ENCODE measurements at places on chromosomes 7 and 10.

- no peak for DNase-seq
These were observed 122.3 kb upstream of the GALNT17 start for GRCh38 chr7:71009636-71010035.

DNA sequence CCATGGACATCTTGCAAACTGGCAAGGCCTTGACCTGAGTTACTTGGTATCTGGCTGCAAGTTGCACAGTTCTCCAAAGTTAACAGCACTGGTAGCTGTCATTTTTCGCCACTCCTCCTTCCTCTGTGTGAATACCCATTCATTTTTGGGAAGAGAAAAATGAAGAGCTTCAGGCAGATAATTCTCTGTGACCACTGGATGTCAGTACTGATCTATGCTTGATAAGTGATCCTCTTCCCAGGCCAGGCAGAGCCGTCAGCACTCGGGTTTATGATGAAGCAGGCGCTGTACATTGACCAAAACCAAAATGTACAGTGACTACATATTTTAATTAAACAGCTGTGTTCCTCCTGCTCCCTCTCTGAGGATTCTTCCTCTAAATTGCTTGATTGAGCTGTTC, 55.9 kb upstream of the PDZD8 start:
- DNase-seq, result no peak

DNA sequence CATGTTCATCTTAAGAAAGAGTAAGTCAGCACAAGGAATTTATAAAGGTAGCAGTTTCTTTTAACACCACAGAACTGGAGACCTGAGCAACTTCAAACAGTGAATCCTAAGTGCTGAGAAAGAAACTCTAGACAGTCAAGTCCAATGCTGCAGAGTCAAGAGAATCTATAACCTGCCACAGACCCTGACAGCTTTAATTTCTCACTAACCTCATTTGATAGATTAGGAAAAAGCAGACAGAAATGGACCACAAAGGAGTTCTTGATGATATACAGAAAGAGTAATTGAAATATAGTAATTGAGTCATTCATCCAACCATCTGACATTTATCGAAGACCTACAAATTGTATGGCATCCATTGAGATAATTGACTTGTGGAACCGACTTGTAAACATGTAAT, 847.0 kb downstream of the SORCS1 start:
- no peak for DNase-seq

DNA sequence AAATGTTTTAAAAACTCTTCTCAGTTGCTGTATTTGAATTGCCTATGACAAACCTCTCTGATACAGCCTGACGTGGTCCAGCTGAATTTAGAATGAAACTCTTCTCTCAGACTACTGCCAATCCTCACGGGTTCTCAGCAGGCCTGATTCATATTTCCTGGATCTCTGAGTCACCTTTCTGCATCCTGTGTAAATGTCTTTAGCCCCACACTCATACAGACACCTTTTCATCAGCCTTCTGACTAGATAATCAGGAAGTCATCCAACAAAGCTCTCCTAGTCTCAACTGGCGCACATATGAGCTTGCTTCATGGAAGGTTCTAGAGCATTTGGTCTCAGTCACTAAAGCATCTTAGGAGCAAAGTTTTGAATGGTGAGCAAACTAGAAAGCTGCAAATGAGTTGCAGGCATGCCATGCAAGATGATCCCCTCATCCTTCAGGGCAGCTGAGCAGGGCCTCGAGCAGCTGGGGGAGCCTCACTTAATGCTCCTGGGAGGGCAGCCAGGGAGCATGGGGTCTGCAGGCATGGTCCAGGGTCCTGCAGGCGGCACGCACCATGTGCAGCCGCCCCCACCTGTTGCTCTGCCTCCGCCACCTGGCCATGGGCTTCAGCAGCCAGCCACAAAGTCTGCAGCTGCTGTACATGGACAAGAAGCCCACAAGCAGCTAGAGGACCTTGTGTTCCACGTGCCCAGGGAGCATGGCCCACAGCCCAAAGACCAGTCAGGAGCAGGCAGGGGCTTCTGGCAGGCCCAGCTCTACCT, 182.8 kb downstream of the ARHGAP12 start:
- no peak for DNase-seq

DNA sequence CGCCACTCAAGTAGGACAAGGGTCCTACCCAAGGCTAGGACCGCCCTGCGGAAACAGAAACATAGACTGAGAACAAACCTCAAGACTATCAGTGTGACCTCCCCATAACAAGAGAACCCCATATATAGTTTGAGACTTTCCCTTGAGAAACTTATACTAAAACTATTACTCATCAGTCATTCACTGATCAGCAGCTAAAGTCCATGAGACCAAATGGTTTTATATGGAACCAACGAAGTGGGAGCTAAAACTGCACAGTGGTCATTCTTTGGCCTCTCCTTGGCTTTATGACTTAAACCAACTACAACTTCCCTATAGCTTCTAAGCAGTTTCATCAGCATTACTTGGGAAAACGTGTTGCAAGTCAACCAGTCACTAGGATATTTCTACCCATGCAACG, 13.7 kb upstream of the ZSCAN21 start:
- no peak for DNase-seq

GRCh38 chr7:53789741-53790140, 752.4 kb upstream of the VSTM2A start:
- DNase-seq, result no peak

DNA sequence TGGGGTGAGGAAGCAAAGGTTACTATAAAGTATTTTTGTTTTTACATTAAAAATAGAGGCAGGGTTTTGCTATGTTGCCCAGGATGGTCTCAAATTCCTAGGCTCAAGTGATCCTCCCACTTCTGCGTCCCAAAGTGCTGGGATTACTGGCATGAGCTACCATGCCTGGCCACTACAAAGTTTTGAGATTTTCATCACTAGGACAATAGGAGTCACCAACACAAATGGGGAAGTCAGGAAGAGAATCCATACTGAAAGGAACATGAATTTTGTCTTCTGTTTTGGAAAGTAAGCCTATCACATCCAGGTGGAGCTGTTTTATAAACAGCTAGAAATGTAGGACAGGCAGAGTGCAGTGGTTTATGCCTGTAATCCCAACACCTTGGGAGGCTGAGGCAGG, 20.0 kb upstream of the CAPZA2 start:
- no peak for DNase-seq

DNA sequence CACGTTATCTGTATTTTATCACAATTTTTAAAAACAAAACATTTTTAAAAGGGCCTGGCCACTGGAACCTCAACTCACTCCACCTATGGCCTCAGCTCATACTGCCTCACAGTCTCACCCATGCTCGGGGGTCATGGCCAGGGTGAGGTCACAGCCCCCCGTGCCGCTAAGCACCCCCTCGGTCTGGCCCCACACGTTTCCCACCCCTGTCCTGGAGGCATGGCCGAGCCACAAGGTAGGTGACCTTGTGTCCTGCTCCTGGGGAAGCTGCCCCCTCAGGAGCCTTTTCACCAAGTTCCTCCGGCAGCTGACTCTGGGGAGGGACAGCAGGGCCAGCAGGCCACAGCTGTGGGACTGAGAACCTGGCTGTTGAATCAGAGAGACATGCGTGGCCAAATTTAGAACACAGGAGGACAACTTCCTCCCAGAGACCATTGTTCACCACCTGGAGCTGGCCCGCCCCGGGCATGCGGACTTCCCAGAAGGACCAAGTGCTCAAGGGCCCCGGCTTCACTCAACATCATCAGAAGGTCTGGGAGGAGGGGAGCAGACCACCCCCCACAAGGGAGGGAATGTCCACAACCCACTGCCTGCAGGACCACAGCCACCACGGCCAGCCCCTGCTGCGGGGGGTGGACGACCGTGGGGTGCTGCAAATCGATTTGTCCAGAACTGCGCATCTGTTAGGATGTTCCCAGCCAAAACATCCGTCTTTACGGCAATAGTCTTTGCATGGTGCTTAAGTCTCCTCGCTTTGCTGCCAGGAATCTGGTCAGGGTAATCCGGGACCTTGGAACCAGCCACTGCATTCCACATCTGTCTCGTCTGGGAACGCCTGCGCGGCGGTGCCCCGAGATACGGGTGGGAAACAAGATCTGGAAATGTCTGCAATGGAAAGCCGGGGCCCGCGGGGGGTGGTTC, 48.6 kb upstream of the PDGFA start:
- DNase-seq, result no peak

DNA sequence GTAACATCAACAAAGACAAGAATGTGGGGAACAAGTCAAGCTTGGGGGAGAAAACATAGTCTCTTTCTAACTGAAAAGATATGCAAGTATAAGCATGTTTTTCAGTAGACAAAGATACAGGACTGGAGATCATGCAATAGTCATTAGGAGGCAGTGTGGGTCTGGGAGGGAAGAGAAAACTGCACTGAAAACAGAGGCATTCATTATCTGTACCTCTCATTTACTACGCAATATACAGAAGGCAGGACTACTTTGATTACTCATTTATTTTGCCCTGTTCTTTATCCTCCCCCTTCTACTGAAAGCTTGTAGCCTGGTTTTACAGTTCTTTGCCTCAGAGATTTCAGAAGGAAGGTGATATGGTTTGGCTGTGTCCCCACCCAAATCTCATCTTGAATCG, 341.2 kb downstream of the CRPPA start:
- no peak for DNase-seq

GRCh38 chr10:3190817-3191216, 18.2 kb upstream of the PITRM1 start:
- no peak for DNase-seq

DNA sequence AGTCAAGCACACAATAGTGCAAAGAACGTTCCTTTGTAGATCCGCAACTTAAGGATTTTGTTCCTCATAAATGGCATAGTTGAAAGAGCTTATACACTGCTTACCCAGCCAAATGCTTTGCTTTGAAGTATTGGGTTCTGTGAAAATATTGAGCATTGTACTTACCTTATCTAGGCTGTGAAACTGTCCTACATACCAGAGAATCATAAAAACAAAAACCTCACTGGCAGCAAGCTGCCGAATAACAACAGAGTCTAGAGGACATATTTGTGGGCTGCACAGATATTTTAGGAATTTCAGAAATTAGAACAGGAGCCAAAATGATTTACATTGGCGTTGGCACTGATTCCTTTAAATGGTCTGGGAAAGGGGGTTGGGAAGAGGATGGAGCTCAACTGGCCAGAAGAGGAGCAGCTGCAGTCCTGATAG, 174.8 kb downstream of the RTKN2 start:
- DNase-seq, result no peak

DNA sequence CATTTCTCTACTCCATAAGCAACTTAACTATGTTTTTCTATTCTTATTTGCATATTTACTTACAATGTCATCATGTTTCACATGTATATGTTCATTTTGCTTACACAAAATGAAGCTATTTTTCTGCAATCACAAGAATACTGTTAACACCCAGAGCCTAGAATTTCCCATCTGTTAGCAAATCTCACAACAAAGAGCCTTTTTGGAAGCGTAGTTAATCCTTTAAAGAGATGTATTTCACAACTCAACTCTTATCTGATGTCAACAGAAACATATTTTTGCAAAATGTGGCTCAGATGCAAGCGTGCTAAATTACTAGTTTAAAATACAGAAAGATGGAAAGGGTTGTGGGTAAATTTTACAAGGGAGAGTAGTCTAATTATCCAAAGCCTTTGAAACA, 110.6 kb upstream of the COL1A2 start:
- DNase-seq, result no peak

GRCh38 chr10:132172091-132173066, 14.4 kb upstream of the DPYSL4 start:
- DNase-seq, result no peak

DNA sequence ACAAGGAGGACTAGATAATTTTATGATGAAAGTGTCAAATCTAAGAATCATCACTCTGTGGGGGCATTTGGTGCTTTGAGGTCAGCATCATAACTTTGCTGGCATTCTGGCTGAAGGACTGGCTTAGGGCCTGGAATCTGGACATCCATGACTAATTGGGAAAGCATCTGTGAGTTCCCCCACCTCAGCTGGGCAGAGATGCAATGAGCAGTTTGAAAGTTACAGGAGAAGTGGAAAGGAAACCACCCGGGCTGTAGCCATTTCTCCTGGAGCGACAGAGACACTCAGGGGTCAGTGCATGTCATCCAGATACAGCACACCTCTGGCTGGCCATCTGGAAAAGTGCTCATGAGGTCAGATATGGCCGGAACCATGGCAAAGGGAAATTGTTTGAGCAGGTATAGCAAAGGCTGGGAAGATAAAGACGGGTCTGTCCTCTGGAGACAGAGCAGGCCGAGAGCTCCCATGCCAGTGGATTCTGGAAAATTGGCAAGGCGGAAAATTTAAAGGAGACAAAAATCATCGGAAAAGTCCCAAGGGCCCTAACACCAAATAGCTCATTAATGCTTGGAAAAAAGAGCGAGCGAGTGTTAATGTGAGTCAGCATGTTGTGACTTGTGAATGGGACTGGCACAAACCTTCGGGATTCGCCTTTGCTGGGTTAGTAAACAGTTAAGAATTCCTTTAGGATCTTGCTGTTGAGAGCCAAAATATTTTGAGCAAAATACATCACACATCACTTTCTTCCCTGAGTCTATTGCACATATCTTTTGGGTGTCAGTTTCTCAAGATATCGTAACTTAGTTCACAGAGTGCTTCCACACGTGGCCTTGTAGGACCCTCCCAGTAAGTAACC, 188.4 kb upstream of the AGK start:
- DNase-seq, result no peak

GRCh38 chr7:97871659-97872024, 566 bp downstream of the ASNS start:
- DNase-seq, result peak; percentile 8

DNA sequence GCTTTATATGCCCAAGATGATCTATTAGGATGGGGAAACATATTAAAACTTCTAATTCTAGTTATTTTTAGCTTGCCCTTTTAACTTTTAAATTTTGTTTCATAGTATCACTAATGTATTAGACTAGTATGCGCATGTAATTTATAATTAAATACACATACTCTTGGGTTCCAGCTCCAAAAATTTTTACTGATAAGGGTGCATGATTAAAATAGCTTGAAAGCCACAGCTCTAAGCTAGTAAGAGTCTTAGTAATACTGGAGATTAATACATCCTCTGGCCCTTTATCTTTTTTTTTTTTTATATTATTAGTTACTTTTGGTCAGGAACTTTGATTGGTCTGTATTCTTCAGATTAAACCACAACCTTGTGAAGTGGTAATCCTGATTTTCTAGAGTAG, 53.6 kb downstream of the ATXN7L1 start:
- DNase-seq, result no peak

- no peak for DNase-seq
These were observed 731 bp upstream of the CRPPA start for GRCh38 chr7:16422103-16422435.

DNA sequence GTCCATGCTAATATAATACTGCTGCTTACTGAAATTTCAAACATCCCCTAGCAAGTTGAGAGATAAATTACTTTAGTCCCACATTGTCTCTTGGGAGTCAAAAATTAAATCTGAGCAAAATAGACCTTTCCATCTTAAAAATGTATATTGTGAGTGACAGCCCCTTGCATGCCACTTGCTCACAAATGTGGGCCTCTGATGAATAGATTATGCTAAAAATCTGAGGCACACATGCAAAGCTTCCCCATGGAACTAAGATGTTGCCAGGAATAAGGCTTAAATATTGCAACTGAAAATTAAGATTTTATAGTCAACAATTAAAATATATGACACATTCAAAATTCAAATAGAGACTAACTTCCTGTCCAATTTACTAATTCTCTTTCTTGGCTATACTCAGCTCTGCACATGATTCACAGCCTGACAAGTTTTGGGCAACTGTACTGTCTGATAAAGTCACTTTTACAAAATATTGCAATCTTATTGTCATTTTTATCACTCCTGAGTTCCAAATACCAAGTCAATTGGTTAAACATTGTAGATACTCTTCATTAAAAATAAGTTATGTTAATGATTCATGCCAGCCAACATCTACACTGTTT, 301.2 kb downstream of the CACNA2D1 start:
- no peak for DNase-seq
